Activated T-cell treated with anti-CD3 and anti-CD28 coated beads, Interleukin-2, amount 50 U/mL, for 72 hours (primary cell): ENCODE measurements at places on chromosomes 3 and 15. TPM values are rescaled to one million over a fixed set of nuclear protein-coding genes. Genes with fewer than 3 reads are reported as not detected.

- peak; percentile 4 for DNase-seq
Observed at GRCh38 chr3:139797724-139798343, 120.1 kb upstream of the NMNAT3 start.

DNA sequence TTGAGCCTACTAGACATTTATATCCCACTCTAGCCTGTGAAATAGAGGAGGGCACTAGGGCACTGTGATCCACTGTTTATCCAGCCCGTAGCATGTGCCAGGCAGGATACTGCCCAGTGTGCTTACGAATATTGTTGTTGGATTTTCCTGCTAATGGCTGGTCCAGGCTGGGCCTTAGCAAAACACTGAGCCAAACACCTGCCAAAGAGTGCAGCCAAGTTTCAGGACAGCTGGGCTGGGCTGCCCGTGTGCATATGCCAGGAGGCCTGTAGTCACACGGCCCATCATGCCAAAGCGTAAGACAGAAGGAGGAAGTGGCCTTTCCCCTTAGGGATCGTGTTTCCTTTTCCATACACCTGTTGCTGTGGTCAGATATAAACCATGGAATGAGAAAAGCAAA is 54.5 kb upstream of the ABHD10 start:
- no peak for DNase-seq

- no peak for DNase-seq
Observed at GRCh38 chr3:177352424-177352823, 155.1 kb upstream of the TBL1XR1 start.

DNA sequence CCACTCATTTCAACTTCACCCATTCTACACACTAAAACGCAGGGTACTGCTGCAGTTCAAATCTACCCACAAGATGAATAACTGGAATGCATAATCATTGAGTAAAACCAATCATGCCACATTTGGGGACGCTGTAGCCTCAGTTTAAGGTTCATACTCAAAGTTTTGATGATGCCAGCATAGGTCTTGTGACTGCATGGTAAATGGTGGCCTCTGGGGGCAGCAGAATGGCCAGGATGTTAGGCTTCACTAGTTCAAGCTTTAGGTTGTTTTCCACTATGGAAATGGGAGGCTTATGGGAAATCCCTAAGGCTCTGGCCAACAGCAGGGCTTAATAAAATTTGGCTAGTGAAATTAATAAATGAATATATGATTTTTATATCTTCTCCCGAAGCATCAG is 104.3 kb upstream of the TSC22D2 start:
- DNase-seq: peak; percentile 7

- no peak for DNase-seq
Observed at GRCh38 chr3:186021673-186022362, 84.0 kb upstream of the TRA2B start.

GRCh38 chr3:188798556-188799145 is 373.1 kb upstream of the TPRG1 start:
- DNase-seq: no peak

DNA sequence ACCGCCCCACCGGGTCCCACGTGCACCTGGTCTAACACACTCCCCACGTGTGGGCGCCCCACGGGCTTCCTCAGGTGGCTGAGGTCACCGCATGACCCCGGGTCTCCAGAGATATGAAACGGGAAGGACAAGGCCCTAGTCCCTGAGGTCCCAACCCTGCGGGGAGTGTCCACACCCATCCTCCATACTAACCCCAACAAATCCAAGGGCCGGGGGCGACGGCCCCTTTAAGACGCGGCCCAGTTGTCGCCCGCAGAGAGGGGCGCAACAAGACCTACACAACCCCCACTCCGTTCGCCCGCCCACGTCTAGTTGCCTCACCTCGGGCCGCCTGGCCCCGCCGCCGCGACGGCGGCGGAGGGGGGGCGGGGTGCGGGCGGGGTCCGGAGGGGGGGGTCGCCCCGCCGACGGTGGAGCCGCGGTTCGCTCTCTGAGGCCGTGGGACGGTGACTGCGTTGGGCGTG is 396 bp downstream of the INO80 start:
- DNase-seq: peak; percentile 80

- peak; percentile 16 for DNase-seq
Observed at GRCh38 chr15:92954578-92954977, 54.5 kb downstream of the CHD2 start.

DNA sequence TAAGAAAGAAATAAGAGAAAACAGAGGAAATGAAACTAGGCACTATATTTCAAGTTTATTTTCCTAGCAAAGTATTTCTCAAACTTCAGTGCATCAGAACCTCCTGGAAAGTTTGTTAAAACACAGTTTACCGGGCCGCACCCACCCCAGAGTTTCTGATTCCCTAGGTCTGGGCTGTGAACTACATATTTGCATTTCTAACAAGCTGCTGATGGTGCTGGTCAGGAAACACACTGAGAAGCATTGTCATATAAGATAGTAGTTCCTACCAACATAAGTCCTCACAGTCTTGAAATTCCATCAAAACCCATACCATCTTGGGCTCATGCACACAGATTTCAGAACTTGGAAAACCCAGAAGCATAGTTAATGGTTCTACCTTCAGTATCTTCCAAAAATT is 8.3 kb downstream of the SLC9A9 start:
- no peak for DNase-seq

DNA sequence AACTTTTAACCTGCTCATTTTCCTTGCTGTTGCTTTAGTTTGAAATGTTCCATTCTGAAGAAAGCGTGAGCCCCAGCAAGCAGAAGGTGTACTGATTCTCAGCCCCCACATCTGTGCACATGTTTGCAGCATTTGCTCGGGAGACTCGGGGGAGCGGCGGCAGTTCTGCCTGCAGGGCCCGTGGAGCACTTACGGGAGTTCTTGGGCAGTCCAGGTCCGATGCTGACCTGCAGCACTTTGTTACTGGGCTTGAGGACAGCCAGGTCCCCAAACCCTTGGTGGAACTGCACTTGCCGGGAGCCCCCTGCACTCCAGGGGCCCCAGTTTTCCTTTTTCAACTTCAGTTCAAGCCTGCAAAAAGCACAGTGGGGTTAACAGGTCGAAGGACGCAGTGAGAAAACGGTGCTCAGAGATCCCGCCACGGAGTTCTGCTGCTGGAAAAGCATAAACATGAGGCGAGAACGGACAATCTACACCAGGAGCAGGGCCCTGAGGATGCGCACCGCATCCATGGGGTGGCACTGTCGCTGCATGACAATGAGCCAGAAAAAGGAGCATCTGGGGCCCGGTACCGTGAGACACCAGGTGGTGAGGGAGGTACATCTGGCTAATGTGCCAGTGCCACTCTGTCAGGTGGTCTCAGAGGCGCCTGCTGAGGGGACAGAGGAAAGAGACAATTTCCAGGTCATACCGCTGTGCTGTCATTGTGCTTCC is 45.6 kb upstream of the LDHAL6B start:
- DNase-seq: peak; percentile 23

DNA sequence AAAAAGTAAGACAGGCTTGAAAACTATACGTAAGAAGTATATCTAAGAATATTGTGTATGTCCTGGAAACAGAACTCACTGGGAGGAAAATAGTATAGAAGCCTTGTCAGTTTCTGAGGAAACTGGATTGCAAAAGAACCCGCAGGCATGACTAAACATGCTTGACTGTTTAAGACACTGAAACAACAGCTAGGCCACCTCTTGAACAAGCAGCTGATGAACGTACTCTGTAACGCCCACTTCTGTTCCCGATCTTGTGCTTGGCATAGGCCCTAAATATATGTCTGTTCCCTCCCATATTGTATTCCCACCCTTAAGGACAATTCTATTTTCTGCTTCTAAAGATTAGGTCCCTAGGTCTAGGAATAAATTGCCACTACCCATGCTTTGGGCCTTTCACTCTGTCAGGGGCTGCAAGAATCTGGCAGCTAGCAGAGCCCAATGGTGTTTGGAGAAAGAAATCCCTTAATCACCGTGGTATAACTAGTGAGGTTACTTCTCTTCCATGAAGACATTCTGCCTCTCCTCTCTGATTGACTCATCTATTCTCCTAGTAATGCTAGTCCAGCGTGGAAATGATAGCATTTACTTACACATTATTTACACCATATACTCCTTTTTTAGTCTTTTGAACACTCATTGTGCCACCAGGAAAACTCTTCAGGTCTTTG is 46.2 kb downstream of the CD200 start:
- no peak for DNase-seq

DNA sequence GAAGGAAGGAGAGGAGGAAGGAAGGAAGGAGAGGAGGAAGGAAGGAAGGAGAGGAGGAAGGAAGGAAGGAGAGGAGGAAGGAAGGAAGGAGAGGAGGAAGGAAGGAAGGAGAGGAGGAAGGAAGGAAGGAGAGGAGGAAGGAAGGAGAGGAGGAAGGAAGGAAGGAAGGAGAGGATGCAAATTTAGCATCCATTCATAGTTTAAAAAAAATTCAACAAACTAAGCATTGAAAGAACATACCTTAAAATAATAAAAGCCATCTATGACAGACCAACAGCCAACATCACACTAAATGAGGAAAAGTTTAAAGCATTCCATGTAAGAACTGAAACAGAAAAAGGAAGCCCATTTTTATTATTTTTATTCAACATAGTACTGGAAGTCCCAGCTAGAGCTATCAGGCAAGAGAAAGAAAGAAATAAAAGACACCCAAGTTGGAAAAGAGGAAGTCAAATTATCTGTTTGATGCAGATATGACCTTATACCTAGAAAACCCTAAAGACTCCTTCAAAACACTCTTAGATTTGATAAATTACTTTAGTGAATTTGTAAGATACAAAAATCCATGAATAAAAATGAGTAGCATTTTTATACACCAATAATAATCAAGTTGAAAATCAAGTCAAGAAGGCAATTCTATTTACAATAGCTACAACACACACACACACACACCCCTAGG is 52.2 kb upstream of the FXR1 start:
- no peak for DNase-seq

DNA sequence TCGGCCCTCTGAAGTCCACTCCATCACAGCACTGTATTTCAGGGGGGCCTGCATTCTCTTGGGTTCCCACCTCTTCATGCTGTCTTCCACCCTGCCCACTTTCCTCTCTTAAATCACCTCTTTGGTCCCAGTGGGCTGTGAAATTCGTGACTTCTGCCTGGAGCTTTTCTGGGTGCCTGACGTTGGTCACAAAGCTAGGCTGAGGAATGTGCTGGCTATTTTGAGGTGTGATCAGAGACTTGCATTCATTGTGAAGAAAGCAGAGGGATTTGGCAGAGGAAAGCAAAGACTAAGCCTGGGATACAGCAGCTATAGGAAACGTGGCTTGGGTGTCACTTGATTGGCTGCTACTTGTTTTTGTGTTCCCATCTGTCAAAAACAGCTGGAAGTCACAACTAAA is 202.5 kb downstream of the SATB1 start:
- DNase-seq: no peak

- DNase-seq: no peak
Observed at GRCh38 chr3:166955201-166955939, 424.7 kb downstream of the ZBBX start.

DNA sequence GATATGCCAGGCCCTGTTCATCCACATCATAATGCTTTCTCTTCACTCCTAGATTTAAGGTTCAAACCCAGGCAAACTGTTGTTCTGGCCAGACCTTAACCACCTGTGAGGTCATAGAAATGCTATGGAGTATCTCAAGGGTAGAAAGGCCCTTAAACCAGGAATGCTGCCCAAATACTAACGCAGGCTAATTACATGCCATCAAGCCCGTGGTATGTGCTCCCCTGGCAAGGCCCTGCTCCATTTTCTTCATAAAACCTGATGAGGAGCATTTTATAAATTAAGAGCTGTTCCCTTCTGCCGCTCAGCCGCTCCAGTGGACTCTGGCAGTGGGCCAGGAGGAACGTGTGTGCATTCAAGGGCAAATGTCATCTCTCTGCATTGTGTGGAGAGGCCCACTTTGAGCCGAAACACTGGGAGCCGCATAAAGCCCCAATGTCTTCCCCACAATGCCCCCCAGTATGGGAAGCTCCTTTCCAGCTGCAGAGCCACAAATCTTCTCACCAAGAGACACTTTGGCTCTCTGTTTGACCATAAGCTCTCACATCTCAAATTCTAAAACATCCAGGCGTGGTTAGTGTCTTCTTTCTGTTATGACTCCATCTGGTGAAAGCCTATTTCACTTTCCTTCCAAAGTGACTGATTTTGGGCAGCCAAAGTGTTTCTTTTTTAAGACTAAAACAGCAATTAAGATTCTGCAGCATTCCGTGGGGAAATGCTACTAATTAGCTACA is 210.8 kb upstream of the NR2E3 start:
- DNase-seq: no peak

DNA sequence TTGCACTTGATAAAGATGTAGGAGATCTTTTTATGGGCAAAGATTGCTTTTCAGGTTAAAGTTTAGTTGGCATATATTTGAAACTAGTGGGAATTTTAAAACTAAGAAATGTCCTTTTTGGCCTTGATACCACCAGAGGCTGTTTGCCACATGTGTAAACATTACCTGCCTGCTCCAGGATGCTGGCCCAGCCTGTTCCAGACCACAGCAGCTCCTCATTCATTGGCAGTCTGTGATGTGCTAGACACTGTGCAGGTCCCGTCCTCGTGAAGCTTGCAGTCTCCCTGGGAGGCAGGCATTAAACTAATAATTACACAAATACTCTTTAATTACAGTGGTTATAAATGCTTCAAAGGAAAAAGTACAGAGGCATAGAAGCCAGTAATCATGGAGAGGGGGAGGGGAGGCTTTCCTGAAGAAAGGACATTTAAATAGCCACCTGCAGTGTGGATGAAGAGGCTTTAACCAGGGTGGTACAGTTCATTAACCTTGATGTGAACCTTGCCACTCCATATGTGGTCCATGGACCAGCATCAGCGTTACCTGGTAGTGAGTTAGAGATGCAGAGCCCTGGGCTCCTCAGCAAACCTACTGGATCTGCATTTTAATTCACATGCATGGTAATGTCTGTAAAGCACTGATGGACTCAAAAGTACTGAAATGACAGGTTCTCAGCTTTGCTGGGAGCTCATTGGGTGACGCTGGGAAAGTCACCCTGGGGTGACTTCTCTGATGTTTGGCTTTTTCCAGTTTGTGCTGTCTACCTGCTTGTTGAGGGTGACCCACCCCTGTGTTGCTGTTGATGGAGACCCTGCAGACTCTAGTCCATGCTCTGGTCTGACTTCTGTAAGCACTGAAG is 5.3 kb downstream of the ZNF710 start:
- DNase-seq: no peak

MAN2A2 gene
- total RNA-seq: 190 TPM

ALPK3 gene
- total RNA-seq: 0.46 TPM

SOX14 gene
- not detected for total RNA-seq

CD276 gene
- total RNA-seq: 2.8 TPM

PTX3 gene
- total RNA-seq: 0.56 TPM

POTEB2 gene
- not detected for total RNA-seq

GPR149 gene
- total RNA-seq: not detected

GABRR3 gene
- not detected for total RNA-seq

GOLGA8R gene
- total RNA-seq: 2.6 TPM

SKOR1 gene
- total RNA-seq: 0.95 TPM

C3orf49 gene
- total RNA-seq: not detected

KNG1 gene
- total RNA-seq: not detected

SPESP1 gene
- 0.58 TPM for total RNA-seq
